Sigmoid colon (tissue), 7 donors: ENCODE measurements at places on chromosomes 1 and 21. TPM values are rescaled to one million over a fixed set of nuclear protein-coding genes. Genes with fewer than 3 reads are reported as not detected.

DNA sequence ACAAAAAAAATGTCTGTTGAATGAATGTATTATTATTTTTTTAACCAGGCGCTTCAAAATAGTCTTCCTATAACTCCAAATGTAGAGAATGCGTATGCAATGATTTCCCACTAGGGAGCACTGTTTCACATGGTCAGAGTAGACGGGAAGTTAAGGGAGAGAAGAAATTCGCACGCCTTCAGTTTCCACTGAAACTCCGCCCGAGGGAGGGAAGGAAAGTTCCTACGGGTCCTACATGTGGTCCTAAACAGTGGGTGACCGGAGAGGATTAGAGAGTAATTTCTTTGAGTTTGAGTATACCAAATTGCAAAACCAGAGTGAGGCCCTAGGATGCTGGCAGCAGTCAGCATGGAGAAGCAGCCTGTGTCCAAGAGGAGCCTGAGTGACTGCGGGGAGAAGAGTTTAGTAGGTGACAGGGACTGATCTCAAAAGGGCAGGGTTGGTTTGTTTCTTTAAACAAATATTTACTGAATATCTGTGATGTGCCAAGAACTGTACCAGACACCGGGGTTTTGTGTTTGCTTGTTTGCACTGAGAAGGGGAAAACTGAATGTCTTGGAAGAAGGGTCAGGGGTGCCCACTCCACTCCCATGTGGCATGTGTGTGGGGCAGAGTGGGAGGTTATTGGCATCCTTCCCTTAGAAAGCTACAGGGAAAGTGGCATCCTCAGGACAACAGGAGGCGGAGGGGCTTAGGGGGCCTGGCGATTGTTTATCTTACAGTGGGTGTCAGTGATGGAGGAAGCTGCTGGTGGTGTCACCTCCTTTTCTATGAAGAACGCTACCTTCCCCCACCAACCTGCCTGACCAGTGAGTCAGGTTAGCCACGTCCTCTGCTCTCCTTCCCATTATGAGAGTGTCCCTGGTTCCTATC is 22.8 kb downstream of the RNU5D-1 start:
- H3K4me1 ChIP-seq = no peaks in the 10 kb centered on the region
- no peaks in the 10 kb centered on the region for H3K27me3 ChIP-seq
- peak overlapping the region; percentile 6 for H3K4me3 ChIP-seq
- no peak overlapping the region for H3K27ac ChIP-seq
- no peaks in the 10 kb centered on the region for H3K36me3 ChIP-seq

ARMH1 gene
- 0.33 TPM for total RNA-seq

GRCh38 chr1:109826446-109826845 is 62.7 kb upstream of the EPS8L3 start:
- no peaks in the 10 kb centered on the region for H3K27me3 ChIP-seq
- no peak overlapping the region for H3K4me3 ChIP-seq

DNA sequence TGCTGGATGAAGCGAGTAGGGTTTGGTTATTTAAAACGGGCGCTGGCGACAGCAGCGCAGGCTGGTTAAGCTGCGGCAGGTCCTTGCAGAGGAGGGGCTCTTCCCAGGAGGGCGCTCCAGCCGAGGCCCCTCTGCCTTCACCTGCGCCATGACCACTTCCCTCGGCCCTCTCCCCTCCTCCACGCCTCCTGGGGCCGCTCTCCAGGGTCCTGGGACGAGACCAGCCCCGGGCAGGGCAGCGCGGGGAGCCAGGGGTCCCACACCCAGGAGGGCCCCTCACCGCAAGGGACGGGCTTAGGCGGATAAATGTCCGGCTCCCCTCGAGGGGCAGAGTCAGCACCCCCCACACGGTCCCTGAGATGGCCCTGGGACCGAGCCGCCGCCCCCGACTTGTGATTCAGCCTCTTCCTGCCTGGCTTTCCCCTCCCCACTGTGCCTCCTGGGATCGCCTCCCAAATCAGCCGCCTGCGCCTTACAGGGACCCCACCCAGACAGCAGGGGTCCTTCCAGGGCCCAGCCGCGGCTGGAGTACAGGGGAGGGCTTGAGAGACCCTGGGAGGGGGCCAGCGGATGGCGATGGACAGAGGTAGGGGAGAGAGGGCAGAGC is 380.7 kb downstream of the MATN1 start:
- H3K27ac ChIP-seq = no peak overlapping the region
- no peak overlapping the region for H3K4me3 ChIP-seq
- H3K4me1 ChIP-seq = no peaks in the 10 kb centered on the region
- peaks cover 5% of the 10 kb centered on the region for H3K27me3 ChIP-seq
